Activated CD4-positive, alpha-beta T cell treated with anti-CD3 and anti-CD28 coated beads, Interleukin-2, amount 50 U/mL, for 4 hours (primary cell): ENCODE measurements at places on chromosomes 6 and 20.
A peak's percentile ranks its signal among the peaks of the same experiment; 100 is the strongest.

- DNase-seq: no peak
These were observed 105.9 kb downstream of the ADGRB3 start for GRCh38 chr6:68740828-68741500.

- DNase-seq: no peak
These were observed 106.3 kb downstream of the STXBP5 start for GRCh38 chr6:147310521-147310920.

- DNase-seq: no peak
These were observed 42.5 kb downstream of the SLC24A3 start for GRCh38 chr20:19254956-19255355.

DNA sequence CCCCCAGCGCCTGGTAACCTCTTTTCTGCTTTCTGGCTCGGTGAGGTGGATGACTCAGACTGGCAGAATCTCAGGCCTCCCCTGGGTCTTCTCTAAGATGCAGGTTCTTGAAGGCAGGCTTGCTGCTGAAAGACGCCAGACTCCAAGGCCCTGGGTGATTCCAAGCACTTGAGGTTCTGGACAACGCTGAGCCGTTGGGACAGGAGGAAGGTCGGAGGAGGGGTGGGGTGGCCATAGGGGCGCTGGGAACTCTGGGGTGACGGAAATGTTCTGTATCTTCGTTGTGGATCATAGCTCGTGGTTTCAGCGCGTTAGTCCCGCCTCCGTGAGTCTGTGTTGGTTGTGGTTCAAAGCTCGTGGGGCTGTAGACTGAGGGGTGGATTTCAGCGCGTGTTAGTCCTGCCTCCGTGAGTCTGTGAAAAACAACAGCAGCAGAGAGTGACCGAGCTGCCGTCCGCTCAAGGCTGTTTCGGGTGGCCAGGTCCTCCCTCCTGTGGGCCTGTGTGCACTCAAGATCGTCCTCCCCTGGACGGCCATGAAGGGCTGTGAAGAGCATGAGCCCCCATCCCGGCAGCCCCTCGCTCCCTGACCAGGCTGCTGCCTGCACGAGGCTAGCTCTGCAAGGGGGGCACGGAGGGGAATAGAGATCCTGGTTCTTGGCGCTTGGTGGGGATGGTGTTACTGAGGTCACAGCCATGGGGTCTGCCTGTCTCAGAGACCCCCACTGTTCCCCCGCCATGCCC is 7.7 kb downstream of the NTSR1 start:
- peak; percentile 38 for DNase-seq

DNA sequence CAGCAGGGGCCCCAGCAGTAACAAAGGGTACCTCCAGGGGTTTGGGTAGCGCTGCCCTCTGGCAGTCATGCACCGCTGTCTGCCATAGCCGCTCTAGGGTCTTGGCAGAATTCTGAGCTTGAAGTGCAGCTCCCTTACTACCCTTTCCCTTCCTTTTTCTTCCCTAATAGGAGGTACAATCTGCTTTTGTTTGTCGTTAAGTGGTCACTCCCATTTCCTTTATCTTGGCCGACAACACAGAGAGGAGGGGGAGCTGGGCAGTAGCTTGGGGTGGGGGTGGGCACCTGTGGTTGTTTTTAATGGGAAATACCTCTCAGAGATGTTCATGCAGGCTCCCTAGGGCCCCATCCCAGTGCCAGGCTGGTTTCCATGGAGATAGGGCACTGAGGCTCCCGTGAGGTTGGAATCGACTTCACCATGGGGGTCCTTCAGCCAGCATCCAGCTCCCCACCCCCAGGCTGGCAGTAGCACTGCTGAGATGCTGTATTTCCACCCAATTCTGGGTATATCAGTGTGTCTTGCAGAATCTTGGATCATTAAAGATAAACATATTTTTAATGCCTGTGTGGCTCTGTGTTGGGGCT is 18.6 kb downstream of the CCDC167 start:
- no peak for DNase-seq

- no peak for DNase-seq
These were observed 181.6 kb upstream of the RGS17 start for GRCh38 chr6:153312634-153313033.

- DNase-seq: no peak
These were observed 154.6 kb upstream of the TSHZ2 start for GRCh38 chr20:52817511-52817910.

- DNase-seq: no peak
These were observed 58.0 kb downstream of the TFAP2C start for GRCh38 chr20:56687061-56687460.

- no peak for DNase-seq
These were observed 50.8 kb upstream of the SLC22A1 start for GRCh38 chr6:160070831-160071230.

DNA sequence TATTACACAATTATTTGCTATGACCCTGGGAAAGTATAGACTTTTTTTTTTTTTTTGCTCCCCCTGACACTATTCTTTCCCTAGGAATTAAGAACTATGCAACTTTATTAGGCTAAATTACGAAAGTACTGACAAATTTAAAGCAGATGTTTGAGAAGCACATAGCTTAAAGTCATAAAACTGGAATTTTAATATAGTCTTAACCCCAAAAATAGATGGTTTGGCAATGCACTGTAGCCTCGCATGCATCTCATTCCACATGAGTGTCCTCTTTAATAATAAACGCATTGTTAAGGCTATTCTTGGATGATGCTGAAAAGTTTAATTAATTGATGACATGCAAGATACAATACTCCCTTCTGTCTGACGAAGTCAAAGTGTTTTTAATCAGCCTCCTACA is 49.3 kb downstream of the TBC1D7 start:
- DNase-seq: no peak

DNA sequence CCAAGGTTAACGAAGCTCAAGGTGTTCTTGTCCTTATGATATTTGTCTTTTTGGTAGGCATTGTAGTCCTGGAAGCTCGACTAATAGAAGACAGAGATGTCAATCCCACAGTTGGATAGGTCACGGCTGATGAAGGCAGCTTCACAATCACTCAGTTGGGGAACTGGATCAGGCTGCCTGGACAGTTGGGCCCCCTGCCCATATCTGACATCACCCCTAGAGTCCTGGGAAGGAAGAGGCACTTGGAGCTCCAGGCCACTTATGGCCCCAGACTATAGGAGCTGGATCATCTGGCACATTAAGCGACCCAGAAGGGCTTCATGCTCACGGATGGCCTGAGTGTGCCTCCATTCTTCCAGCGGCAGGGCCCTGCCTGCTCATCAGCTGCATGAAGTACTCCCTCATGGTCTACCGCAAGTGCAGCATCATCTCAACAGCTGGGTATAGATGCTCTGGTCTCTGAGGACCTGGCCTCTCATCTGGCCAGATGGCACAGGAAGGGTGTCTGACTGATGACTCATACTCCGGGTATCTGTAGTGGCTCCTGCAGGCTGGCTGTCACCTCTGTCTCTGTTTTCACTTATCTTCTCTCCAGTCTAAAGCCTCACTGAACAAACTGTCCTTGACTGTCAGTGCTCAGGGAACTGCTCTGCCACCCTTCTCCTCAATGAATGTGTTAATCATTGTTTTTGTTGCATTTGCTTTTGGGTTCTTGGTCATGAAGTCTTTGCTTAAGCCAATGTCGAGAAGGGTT is 29.2 kb upstream of the SSR1 start:
- no peak for DNase-seq

- DNase-seq: no peak
These were observed 41.5 kb downstream of the YTHDF1 start for GRCh38 chr20:63174309-63175037.

- no peak for DNase-seq
These were observed 35.3 kb downstream of the TMEM181 start for GRCh38 chr6:158595223-158595622.

DNA sequence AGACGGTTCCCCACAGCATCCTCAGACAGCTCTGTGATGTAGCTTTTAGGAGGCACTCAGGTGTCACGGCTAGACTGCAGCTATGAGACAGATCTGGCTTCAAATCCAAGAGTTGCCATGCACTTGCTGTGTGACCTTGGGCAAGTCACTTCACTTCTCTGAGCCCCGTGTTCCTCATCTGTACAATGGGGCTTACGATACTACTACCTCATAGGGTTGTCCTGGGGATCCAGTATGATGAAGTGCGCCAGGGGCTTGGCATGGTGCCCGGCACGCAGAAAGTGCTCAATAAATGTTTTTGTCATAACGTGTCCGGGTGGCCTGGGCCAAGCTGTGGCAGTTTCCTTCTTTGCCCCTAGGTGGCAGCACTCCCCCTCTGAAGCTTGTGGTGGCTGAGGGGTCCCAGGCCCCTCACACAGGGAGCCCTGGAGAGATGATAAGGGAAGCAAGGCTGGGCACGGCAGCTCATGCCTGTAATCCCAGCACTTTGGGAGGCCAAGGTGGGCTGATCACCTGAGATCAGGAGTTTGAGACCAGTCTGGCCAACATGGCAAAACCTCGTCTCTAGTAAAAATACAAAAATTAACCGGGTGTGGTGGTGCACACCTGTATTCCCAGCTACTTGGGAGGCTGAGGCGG is 19.1 kb upstream of the CHMP4B start:
- peak; percentile 41 for DNase-seq

DNA sequence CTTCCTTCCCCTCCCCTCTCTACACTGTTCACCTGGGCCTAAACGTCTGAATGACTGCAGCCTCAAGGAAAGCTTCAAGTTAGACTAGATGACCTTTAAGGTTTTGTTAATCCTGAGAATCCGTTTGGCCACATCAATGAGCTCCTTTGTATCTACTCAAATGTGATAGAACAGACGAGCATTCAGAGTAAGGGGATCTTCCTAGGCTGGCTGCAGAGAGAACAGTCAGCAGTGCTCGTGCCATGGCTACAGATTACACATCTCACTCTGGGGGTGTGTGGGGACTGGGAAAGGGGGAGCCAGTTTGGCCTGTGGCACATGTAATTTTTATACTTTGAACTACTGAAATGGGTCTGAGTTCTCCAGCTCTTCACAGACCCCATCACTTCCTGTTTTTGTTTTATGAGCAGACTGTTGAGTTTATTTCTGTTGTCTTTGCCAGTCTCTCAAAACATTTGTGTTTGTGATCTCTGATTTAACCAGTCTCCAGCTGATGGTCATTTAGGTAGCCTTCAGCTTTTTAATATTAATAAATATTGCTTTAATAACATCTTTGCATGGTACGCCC is 50.9 kb downstream of the KCNS1 start:
- no peak for DNase-seq
